ENCODE measurements at places on chromosomes 11 and 22. TPM values are rescaled to one million over a fixed set of nuclear protein-coding genes. Genes with fewer than 3 reads are reported as not detected.

- DNase-seq: no peak
Measured at GRCh38 chr22:43964314-43964857, 9.1 kb downstream of the SAMM50 start.

DNA sequence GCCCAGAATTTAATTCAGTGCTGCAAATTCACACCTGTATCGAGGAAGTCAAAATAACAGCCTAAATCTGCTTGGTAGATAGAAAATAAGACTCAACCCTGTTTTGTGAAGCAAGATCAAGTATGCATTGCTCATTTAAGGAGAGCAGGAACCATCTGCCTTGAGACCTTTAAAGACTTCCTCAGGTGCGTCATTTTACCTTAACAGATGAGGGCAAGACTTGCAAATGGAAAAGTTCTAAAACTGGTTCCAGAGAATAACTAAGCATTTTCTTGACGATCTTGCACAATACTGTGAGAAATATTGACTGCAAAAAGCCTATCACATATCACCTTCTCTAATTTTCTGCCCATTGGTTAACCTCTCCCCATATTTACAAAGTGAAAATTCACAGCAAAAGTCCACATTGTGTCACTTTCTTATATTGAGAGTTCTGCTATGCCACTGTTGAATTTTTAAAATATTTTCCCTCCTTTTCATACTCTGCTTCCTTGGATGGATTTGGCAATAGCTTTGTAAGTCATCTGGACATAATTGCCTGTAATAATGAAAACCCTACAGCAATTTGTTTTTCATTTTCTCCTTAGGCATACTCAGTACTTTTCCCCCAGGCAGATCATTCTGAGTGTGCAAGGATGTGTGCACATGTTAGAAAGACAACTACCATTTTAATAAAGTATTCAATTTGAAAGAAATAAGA lies 234.2 kb downstream of the AASDHPPT start:
- no peak for DNase-seq

DNA sequence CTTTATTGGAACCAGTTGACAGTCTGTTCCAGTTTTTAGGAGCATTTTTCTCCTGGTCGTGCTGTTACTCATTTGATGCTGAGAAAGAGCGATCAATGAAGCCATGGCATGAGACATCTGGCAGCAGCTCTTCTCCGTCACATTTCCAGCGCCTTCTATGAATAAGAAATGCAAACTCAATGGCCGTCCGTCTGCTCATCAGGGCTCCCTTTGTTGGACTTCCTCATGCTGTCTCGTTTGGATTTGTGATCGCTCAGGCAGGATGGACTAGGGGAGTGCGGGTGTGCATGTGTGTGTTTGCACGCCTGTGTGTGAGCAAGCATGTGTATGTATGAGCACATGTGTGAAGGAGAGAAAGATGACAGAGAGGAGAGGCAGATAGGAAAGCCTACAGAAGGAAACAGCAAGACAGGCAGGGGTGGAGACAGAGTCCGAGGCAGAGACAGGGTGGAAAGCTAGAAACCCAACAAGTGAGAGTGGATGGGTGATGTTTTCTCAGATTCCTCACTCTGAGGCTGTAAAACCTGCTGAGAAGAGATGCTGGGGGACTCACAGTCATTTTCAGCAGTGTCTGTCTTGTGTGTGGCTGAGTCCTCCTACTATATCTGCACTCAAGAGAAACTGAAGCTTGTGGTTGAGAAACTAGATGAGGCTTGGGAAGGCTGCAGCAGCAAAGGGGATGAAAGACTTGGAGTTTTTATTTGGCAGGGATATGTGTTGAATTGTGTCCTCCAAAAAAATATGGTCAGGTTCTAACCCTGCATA lies 56.0 kb upstream of the CLMP start:
- DNase-seq: no peak

GRCh38 chr11:11798586-11799438 lies 43.0 kb upstream of the USP47 start:
- DNase-seq: peak; percentile 90

The DDIAS gene
- 15.8 TPM for total RNA-seq

The MGAT3 gene
- 0.40 TPM for total RNA-seq

DNA sequence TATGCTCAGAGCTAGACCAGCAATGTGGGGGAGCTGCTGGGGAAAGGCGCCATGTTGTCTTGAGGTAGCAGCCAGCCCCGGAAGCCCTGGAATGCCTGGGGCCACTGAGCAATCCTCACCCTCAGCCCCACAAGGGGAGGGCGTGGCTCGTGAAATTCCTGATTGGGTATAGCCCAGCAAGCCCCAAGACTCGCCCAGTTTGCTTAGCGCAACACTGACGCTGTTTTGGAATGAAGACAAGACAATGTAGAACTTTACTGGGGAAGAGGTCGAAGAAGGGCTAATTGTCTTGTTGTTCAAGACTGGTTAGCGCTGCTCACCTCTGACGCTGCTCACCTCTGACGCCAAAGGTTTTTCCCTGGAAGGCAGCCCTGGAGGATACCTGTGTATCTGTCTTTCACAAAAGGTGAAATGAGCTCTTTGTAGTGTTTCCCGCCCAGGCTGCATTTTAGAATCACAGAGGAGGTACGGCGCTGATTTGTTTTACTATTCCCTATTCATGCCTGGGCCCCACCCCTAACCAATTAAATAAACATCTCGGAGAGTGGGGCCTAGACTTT lies 47.6 kb downstream of the ST3GAL4 start:
- DNase-seq: no peak

The OR52B2 gene
- total RNA-seq: not detected

GRCh38 chr11:79942646-79943045 lies 501.8 kb upstream of the TENM4 start:
- DNase-seq: no peak

DNA sequence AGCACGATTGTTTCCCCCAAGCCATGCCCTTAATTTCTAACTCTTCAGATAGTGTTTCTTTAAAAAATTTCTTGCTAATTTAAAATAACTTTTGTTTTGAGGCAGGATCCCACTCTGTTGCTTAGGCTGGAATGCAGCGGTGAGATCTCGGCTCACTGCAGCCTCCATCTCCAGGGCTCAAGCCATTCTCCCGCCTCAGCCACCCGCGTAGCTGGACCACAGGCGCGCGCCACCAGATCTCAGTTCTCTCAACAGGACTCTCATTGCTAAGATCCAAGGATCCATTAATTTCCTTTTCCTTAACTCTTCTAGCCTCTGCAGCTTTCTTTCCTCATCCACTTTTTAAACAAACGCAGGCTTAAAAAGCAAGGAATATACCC lies 327 bp upstream of the MED17 start:
- no peak for DNase-seq

GRCh38 chr11:61021661-61022212 lies 50.3 kb downstream of the CD6 start:
- peak; percentile 97 for DNase-seq

GRCh38 chr11:124736736-124737135 lies 3.0 kb upstream of the NRGN start:
- DNase-seq: no peak

The CARD18 gene
- total RNA-seq: not detected

The OR8G1 gene
- total RNA-seq: not detected

DNA sequence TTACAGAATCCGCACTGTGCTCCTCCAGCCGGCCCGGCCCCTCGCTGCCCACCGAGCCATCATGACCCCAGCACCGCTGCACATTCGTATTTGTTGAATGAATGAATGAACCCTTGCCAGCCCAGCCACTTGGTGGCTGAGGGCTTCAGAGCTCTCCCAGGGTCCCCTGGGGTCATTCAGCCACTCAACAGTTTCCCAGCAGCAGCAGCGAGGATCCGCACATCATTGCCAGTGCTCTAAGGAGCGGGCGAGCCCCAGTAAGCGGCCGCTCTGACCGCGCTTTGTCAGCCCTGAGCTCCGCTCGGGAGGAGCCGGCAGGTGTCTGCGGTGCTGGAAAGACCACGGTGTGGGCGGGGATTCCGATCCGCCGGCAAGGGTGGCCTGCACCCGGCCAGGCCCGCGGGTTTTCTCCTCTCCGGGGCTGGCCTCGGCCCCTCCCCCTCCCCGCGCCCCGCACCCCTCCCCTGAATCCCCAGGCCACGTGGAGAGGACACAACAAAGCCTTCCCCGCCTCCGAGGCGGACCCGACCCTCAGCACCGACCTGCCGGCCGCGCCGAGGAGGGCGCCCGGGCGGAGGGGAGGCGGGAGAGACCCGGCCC lies 563 bp downstream of the BID start:
- peak; percentile 79 for DNase-seq

- peak; percentile 79 for DNase-seq
Measured at GRCh38 chr11:66883016-66883965, 26.4 kb downstream of the LRFN4 start.

DNA sequence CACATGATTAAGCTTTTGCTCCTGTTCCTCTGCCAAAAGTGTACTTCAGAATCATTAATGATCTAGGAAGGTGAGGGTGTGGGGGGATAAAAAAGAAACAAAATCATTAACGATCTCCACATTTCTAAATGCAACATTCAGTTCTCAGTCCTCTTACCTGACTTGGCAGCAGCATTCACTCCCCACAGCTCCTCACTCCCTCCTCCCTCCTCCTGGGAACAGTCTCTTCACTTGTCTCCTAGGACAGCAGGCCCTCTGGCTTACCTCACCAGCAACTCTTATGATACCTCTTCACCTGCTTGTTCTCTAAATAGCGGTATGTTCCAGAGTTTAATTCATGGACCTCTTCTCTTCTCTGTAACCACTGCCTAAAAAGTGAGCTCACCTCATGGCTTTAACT lies 56.5 kb upstream of the APOA1 start:
- DNase-seq: no peak

- DNase-seq: peak; percentile 66
Measured at GRCh38 chr22:38467904-38468442, at the start of gene KDELR3. Gene KDELR3 (plus strand): TSS chr22:38468096. CDS start chr22:38468234, 138 bp downstream.

The GDPD4 gene
- total RNA-seq: not detected

GRCh38 chr11:130979386-130979972 lies 63.2 kb upstream of the SNX19 start:
- DNase-seq: no peak

The USH1C gene
- not detected for total RNA-seq

- DNase-seq: no peak
Measured at GRCh38 chr22:35021161-35021560, 44.8 kb upstream of the ISX start.

The GUCY1A2 gene
- not detected for total RNA-seq

The TUB gene
- 0.69 TPM for total RNA-seq

DNA sequence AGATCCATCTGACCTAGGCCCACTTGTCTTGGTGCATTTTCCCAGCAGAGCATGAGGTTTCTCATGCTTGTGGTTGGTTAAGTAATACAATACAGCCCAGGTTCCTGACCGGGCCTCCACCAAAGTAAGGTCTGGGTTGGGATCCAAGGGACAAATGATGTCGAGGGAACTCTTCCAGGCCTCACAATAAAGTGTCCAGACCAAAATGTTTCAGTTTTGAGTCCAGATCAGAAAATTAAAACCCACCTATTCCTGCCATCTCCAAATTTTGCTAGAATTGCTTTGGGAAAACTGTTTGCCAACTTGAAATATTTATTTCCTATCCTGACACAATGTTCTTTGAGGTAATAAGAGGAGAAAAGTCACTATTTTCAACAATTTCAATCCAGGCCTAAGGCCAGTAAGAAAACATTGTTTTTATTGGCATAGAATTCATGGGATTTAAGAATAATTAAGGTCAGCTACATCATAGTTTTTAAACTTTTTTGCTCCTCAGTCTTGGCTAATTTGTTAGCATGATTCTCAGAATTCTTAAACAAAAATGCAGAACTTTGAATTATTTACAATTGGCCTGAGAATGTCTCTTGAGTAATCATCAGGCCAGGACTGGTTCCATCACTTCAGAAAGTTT lies 51.4 kb downstream of the ME3 start:
- no peak for DNase-seq

DNA sequence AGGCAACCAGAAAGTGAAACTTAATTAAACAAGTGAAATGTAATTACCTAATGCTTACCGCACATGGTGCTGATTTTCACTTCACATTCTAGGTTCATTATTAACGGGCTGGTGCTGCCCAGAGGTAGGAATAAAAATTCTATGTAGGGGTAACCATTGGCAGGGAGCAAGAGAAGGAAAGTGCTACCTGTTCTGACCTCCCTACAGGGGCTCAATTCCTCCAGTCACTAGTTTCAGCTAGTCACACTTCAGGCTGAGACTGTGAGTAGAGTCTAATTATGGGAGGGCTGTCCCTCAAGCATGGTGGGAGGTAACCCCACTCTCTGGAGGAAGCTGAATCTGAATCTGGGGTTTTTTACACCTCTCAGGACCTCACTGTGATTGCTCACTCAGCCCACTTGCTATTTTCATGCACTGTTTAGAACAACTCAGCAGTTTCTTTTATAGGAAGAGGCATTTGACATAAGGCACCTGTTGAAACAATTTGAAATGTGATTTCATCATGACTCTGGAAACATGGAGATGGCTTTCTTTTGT lies 75.4 kb downstream of the MAML2 start:
- peak; percentile 78 for DNase-seq

DNA sequence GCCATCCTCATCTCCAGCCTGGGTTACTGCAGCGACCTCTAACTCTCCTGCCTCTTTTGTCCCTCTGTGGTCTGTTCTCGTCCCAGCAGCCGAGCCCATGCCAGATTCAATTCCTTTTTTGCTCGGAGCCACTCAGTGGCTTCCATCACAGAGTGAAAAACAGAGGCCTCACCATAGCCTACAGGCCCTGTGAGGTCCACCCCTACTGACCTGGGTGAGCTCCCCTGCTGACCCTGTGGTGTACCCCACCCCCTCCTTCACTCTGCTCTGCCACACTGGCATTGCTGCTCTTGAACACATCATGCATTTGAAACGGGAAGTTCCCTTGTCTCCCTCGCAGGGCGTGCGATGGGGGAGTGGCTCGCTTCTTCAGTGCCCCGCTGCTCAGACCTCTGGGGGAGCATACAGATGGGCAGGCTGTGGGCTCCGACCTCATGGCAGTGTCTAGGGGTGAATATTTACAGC lies 2.1 kb downstream of the AIP start:
- peak; percentile 86 for DNase-seq

- DNase-seq: peak; percentile 97
Measured at GRCh38 chr11:125887373-125888324, at the start of gene HYLS1. Gene HYLS1 (plus strand): TSS chr11:125887668. CDS start chr11:125899369, 11,701 bp downstream.

The SEPTIN3 gene
- total RNA-seq: 1.0 TPM

DNA sequence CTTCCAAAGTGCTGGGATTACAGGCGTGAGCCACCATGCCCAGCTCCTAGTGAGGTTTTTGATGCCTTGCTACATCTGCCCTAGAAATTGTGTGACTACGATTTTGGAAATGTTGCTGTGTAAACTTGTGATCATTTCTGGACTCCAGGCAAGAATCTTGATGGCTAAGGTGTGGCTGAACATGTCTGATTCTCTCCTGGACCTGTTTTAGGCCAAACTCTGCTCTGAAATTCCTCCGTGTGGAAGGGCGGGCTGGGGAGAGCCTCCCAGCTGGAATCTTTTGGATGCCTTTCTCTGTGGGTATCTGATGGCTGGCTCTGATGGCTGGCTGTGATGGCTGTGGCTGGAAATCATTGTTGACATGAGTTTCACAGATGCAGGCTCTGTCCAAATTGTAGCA lies 8.2 kb downstream of the PNPLA3 start:
- DNase-seq: no peak

DNA sequence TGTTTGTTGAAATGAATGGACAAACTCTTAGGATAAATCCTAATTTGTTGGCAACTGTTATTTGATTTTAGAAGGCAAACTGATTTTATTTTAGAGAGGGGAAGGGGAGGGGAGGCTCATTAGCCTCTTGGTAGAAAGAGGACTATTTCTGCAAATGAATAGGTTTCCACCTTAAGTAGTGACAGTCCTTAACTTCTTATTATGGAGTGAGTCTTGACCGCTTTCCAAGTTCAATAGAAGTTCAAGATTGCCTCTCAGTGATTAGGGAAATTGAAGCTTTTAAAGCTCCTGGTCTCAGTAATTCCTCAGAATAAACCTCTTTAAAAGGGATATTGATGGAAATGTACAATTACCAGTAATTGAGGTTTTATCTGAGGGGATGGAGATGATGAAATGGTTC lies 55.7 kb downstream of the PANX1 start:
- no peak for DNase-seq

Data from activated naive CD4-positive, alpha-beta T cell treated with anti-CD3 and anti-CD28 coated beads for 36 hours (primary cell).